Muscle of arm (tissue), 14 donors: ENCODE measurements at places on chromosomes 5 and 9. TPM values are rescaled to one million over a fixed set of nuclear protein-coding genes. Genes with fewer than 3 reads are reported as not detected.

Gene DMRTA1
- 0.13 TPM for polyA plus RNA-seq

Gene RETREG1
- polyA plus RNA-seq, result 69.6 TPM

Gene PMPCA
- polyA plus RNA-seq, result 33.0 TPM

DNA sequence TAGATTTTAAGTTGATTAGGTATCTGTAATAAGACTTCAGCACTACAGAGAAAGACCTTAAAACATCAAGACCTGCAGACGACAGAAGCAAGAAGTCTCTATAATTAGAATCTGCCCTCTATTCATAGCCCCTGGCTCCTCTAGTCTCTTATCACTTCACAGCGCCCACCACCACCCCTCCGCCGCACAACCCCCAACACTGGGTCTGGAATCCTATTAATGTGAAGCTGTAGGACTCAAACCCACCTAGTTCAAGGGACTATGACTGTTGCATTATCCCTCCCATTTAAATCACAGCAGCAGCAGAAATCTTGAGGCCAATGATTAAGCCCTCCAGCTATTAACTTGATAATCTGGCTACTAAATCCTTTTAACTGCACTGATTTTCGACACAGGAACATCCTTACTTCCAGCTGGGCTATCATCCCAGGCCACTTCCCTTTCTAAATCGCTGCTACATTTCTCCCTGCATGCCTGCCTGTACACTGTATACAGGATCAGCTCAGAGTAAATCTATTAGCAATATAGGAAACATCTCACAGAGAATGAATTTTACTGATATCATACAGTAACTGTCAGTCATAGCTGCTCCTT, 159.5 kb upstream of the GRAMD2B start:
- DNase-seq, result no peak

DNA sequence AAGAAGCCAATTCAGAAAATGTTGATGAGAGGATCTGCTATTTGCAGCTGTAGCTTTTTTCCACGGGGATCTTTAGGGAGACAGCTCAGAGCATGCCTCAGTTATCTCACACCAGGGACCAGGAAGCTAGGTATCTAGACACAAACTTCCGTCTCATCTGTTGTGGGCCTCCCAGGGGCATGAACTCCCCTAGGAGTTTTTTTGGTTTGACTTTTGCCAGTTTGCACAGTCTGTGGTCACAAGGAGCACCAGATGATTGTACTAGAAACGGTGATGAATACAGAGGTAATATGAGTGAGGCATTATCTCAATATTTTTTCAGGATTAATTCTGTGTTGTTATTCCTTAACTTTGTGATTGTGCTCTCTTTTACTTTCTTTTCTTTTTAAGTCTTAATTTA, 533.2 kb upstream of the SEMA6A start:
- DNase-seq, result no peak

GRCh38 chr5:122978068-122978467, 58.5 kb downstream of the PPIC start:
- no peak for DNase-seq

DNA sequence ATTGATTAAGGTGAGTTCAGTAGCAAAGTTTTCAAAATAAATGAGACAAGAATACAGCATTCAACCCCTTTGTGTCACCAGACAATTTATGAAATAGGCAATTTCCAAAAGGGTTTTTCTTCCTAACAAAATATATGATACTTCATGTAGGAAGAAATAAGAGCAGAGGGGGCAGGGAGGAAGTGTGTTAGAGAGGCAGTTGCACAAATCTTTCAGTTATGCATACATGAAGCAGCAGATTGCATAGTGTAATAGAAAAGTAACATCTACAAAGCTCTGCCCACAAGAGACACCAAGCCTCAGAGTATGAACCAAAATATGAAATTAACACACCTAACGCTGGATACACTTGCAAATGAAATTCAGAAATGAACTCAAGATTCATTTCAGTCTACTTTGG, 157.0 kb downstream of the DENND1A start:
- no peak for DNase-seq

DNA sequence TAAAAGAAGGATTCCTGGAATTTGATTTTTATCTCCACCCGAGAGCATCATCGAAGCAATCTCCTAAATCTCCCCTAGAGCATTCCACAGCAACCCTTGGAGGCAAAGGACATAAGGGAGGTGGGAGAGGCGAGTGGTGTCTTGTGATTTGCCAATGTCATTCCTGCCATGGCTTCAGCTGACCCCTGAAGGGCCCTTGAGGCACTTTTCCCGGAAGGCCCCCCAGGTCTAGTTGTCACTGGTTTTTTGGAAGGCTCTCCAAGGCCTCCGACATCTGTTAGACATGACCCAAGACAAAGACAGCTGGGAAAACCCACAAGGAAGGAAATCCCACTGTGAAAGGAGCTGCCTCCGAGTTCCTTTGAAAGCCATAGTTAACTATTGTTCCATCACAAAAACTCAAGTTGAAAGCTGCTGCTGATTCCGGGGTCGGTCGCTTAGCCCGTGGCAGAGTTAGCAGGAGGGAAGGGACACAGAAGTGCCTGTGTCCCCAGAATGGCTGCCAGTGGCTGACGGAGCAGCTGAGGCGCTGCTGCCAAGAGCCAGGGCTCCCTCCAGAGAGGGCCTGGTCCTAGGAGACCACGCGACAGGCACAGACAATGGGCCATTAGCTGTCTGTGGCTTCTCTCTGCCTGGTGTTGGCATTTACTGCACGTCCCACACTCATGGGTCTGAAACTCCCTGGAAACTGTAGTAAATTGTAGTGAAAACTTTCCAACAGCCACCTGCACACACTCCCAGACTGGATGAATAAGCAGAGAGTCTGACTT, 24.4 kb upstream of the TRIO start:
- DNase-seq, result no peak

DNA sequence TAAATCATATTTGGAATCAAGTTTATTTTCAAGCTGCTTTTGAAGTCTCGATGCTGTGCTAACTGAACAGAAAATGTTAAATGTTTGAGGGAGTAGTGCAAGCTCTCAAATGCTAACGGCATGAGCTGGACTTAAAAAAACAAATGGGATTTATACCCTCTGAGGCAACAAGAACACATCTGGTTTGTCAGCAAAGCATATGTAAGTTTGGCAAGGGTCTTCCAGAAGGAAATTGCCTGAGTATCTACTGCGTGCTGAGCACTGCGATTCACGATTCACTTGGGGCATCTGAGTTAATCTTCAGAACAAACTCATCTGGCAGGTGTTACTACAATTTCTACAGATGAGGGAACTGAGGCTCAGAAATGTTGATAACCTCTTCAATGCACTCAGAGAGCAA, 98.4 kb upstream of the C9orf72 start:
- peak; percentile 19 for DNase-seq

DNA sequence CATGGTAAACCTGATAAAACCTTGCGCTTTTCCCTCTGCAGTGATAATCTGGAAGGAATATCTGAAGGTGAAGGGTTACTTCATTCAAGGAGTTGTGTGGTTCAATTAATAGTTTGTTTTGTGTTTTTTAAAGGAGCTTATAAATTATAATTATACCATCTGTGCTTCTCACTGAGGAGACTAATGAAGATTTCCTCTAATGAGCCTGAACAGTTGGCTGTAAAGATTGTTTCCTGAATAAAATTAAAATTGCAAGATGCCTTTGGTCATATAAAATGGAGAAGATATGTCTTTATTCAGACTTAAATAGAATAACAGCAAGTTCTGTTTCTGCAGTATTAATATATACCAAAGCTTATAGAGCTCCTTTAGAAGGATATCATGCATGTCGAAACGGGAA, 59.9 kb downstream of the GAPVD1 start:
- no peak for DNase-seq
